Tibial nerve (tissue), 4 donors: ENCODE measurements at places on chromosomes 3 and 15. TPM values are rescaled to one million over a fixed set of nuclear protein-coding genes. Genes with fewer than 3 reads are reported as not detected.

DNA sequence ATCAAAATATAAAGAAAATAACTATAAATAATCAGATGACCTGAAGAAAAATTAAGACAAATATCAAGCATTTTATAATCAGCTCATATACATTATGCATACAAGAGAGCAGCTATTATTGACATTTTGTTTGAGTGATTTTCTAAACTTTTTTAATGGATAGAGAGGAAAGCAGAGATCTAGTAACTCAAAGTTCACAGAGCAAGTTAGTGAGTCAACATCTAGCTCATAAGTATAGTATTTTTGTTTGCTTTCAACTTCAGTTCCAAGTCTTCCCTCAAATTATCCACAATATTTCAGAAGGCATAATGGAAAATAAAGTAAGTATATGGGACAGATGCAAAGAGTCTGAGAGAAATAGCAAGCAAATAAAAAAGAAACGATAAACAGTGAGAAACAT is 470.1 kb upstream of the ALCAM start:
- DNase-seq, result no peak
- H3K27ac ChIP-seq, result no peak overlapping the region
- no peaks in the 10 kb centered on the region for H3K36me3 ChIP-seq
- H3K4me3 ChIP-seq, result no peak overlapping the region
- H3K27me3 ChIP-seq, result no peaks in the 10 kb centered on the region

DNA sequence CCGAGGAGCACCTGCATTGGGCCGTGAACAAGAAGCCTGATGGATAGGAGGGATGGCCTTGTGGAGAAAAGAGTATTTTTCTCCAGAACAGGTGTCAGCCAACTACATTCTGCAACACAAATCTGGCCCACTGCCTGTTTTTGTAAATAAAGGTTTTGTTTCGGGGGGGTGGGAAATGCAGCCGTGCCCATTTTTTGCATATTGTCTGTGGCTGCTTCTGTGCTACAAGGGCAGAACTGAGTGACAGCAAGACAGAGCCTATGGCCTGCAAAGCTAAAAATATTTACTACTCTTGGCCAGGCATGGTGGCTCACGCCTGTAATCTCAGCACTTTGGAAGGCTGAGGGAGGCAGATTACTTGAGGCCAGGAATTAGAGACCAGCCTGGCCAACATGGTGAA is 95.9 kb upstream of the AKAP13 start:
- no peak for DNase-seq
- no peaks in the 10 kb centered on the region for H3K4me1 ChIP-seq
- H3K36me3 ChIP-seq, result no peaks in the 10 kb centered on the region
- H3K27ac ChIP-seq, result no peak overlapping the region
- no peaks in the 10 kb centered on the region for H3K27me3 ChIP-seq

DNA sequence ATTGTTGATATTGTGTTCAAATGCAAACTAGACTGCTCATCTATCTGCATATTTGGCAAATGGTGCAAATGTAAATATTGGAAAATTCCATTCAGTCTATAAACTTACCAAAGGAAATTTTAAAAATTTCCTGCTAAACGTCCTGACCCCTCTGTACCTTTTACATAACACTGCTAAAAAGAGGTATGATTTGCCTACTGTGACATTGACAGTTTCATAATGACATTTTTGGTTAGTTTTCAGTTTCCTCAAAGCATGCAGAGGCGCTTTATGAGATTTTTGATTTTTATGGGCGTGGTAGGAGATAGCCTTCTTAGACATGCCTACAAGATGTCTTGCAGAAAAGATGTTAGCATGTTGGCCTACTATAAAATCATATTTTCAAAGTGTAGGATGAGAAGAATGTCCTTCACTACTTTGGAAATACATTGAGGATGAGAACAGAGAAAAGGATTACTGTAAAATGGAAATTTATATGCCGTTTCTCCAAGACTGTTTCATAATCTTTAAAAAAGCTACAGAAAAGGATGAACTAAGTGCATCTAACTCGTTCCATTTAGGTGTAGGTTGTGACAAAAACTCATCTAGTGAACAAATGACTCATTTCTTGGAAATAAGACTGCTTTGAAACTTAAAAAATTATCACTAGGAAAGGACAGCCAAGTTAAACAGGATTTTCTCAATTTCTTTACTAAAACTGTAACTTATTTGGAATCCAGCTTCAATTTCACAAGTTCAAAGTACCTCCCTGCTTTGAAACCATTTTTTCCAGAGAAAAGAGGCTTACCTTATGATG is 14.5 kb upstream of the ISLR start:
- H3K4me1 ChIP-seq, result peaks cover 12% of the 10 kb centered on the region
- no peak overlapping the region for H3K27ac ChIP-seq
- DNase-seq, result no peak

- H3K4me1 ChIP-seq, result no peaks in the 10 kb centered on the region
- no peak overlapping the region for H3K27ac ChIP-seq
- no peak overlapping the region for H3K4me3 ChIP-seq
- no peaks in the 10 kb centered on the region for H3K27me3 ChIP-seq
- H3K36me3 ChIP-seq, result no peaks in the 10 kb centered on the region
Observed at GRCh38 chr3:131038326-131038725, 11.6 kb downstream of the NEK11 start.

DNA sequence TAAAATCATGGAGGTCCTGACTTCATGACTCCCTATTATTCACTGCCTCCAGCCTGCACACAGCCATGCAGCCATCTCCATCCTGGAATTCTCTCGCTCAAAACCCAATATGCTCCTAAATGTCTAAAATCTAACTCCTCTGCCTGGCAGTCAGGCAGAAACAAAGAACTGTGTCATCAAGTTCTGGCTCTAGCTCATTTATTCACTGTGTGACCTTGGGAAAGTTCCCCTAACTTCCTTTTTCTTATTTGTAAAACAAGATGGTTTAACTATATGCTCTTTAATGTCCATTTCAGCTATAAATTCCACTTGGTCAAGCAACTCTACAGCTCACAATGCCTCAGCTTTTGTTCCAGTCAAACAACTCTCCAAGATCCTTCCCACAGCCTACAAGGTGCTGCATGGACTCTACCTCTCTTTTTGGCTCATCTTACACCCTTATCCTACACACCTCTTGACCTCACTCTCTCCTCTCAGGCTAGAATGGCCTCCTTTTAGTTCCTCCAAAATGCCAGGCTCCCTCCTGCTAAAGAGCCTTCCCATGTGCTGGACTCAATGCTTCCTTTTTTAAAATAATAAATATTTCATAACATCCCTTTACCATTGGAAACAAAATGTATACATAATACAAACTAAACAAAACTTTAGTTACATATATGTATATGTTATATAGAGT is 16.4 kb downstream of the PIK3CB start:
- H3K27ac ChIP-seq, result no peak overlapping the region
- no peaks in the 10 kb centered on the region for H3K27me3 ChIP-seq
- no peak overlapping the region for H3K4me3 ChIP-seq
- no peaks in the 10 kb centered on the region for H3K36me3 ChIP-seq

Gene SERINC4
- not detected for total RNA-seq

Gene RASL12
- total RNA-seq, result 82.0 TPM

Gene CCR8
- total RNA-seq, result not detected

Gene FSIP1
- 1.5 TPM for total RNA-seq
